ENCODE measurements at places on chromosomes 1 and 21.

- DNase-seq, result no peak
Observed at GRCh38 chr1:3904006-3904842, 4.2 kb upstream of the C1orf174 start.

- DNase-seq, result peak; percentile 78
Observed at GRCh38 chr1:200979574-200980451, 43.7 kb downstream of the KIF21B start.

GRCh38 chr1:202683029-202683428 lies 27.2 kb downstream of the SYT2 start:
- DNase-seq, result peak; percentile 4

DNA sequence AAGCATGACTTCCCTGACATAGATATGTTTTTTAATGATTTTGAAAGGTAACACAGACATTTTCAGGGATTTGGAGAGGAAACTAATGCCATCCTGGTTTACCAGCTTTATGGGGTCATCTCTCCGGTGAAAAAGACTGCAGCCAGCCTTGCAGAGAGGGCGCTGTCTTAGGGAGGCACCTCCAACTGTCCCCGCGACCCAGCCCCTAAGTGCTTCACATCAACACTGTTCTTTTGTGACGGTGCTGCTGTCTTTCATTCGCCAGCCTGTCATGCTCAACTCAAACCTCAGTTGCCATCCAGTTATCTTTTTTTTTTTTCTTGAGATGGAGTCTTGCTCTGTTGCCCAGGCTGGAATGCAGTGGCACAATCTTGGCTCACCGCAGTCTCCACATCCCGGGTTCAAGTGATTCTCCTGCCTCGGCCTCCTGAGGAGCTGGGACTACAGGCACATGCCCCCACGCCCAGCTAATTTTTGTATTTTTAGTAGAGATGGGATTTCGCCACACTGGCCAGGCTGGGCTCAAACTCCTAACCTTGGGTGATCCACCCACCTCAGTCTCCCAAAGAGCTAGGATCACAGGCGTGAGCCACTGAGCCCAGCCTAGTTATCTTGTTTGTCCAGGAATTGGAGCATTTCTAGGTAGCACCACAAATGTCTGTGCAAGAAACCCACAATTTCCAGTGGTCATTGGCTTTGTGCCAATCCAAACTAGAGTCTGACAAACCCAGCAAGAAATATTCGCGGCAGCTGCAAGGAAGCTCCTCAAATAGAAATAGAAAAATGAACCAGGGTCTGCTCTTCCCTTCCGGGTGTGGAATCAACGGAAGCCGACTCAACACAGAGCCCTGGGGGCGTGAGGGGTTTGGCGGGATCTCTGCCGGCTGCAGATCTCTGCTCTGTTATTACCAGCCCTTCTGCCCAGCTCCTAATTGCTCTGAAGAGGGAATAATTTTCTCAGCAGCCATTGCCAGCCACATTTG lies 24.2 kb downstream of the PDE9A start:
- no peak for DNase-seq

DNA sequence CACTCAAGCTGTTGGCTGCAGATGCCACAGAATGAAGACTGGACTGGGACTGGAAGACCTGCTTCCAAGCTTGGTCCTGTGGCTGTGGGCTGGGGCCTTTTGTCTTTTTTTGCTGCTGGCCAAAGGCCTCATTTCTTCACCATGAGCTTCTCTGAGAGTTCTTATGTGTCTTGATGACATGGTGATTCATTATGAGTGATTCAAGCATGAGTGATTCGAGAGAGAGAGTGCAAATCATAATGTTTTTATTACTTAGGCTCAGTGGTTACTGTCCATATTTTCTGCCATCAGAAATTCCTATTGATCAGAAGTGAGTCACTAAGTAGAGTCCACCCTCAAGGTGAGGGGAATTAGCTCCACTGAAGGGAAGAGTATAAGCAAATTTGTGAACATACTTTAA lies 94.0 kb downstream of the PCP4 start:
- no peak for DNase-seq

DNA sequence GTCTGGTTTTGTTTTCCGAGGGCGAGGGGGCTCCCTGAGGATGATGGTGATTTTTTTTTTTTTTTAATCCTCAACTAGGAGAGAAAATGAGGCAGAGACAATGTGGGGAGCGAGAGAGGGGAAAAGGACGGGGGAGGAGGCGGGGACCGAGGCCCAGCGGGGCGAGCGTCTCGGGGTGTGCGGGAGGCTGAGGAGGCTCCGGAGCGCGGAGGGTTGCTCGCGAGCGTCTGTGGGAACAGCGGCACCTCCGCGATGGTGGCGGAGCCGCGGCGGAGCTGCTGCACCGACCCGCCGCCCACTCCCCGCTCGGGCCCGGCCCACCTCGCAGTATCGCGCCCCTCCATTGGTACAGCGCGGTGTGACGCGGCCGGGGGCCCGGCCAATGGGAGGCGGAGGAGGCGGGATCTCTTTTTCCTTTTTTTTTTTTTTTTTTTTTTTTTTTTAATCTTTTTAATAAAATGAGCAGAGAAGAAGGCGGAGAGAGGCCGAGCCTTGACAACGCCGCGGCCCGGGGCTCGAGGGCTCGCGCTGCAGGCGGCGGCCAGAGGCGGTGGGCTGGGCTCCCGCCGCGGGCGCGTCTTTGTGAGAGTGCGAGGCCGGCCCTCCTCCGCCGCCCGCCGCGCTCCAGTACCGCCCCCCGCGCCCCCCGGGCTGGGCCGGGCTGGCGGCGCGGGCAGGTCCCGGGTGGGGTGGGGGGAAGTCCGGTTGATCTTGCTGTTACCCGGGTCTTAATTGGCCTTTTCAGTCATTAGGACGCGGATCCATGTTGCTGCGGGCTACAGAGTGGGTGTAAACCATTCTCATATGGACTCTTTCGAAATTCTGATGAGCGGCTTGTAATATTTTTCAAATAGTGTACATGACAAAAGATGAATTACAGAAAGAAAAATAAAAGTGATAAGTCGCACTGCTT lies at the start of gene RERE:
Gene RERE (minus strand): TSS at position 229 of the 913 bp plus-strand sequence.
- peak; percentile 95 for DNase-seq

GRCh38 chr1:56024155-56024554 lies 555.2 kb downstream of the PLPP3 start:
- no peak for DNase-seq

- no peak for DNase-seq
Observed at GRCh38 chr1:214317300-214317699, 36.3 kb downstream of the SMYD2 start.

DNA sequence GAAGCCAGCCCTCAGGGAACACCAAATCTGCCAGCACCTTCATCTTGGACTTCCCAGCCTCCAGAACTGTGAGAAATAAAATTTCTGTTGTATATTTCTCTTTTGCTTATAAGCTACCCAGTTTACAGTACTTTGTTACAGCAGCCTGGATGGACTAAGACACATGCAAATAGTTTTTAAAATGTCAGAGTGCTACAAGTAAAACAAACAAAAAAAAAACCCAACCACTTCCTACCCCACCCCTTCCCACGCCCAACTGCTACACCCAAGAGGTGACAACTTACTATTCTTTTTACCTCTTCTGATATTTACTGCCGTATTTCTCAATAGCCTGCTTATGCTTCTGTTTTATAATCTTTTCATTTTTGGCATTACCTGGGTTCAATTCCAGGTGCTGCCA lies 8.6 kb upstream of the SPSB1 start:
- DNase-seq, result peak; percentile 50

GRCh38 chr1:66323958-66324625 lies 209.9 kb upstream of the SGIP1 start:
- DNase-seq, result no peak

DNA sequence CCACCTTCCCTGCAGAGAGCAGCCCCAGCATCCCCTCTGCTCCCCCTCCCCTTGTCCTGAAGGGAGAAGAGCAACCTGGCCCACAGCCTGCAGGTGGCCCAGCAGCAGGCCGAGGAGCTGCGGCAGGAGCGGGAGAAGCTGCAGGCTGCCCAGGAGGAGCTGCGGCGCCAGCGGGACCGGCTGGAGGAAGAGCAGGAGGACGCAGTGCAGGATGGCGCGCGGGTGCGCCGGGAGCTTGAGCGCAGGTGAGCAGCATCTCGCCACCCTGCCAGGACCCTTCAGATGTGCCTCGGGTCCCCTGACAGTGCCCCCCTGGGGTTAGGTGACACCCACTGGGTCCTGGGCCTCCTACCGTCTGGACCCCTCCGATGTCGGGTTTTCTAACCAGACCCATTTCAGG lies 22.3 kb downstream of the CROCC start:
- DNase-seq, result no peak

GRCh38 chr1:77506771-77507170 lies 175.7 kb downstream of the ZZZ3 start:
- DNase-seq, result no peak

GRCh38 chr1:89285745-89286380 lies 13.2 kb upstream of the GBP5 start:
- no peak for DNase-seq

DNA sequence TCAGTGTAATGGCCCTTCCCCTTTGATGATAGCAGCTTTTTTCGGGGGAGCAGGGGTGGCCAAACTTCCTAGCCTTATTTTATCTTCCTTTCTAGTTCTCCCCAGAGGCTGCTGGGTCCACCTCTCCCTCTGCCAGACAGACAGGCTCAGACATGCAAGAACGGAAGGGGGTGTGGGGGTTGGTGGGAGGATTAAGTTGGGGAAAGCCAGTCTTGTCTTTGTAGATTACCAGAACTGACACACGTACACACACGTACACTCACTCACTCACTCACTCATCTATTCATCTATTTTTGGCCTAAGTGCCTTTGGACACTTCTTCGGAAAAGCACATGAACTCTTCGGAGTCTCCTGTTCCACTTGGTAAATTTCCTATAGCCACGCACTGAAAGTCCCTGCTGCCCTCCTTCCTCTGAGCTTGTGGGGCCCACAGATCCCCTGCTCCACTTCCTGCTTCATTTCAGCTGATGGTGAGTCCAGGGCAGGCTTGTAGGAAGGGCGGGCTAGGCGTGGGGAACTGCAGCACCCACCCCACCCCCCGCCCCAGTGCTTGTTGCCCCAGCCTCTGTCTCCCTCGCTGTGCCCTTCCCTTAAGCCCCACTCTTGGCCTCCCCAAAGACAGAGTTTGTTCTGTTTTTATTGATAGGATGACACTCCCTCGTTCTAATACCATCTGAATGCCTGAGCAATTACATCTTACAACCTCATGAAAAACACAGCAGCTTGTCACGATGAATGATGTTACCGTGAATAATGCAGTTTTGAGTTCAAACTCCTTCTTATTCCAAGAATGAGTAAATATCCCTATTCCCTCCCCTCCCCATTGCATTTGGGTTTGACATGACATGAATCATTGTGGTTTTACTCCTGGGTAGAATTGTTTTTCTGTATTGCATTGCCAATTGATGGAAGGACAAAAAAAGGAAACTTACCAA lies 60.7 kb upstream of the ATP5PO start:
- DNase-seq, result peak; percentile 60

GRCh38 chr1:245888809-245889208 lies 618.3 kb downstream of the SMYD3 start:
- DNase-seq, result no peak

All from activated naive CD4-positive, alpha-beta T cell treated with anti-CD3 and anti-CD28 coated beads, Interleukin-2, amount 10 ng/mL, durations not matched to agents 7 days and 5 days (primary cell).